ENCODE measurements at places on chromosomes 1 and 21. TPM values are rescaled to one million over a fixed set of nuclear protein-coding genes. Genes with fewer than 3 reads are reported as not detected.

FMN2 gene
- not detected for total RNA-seq

SNX7 gene
- 22.8 TPM for total RNA-seq

A3GALT2 gene
- not detected for total RNA-seq

OR10J1 gene
- not detected for total RNA-seq

RGS7 gene
- 1.3 TPM for total RNA-seq

RIPPLY3 gene
- 0.17 TPM for total RNA-seq

GART gene
- total RNA-seq: 102 TPM

CCDC27 gene
- total RNA-seq: not detected

DMAP1 gene
- 42.9 TPM for total RNA-seq

LHX8 gene
- total RNA-seq: not detected

TNFRSF8 gene
- total RNA-seq: not detected

LHX4 gene
- total RNA-seq: 0.19 TPM

HOOK1 gene
- total RNA-seq: 50.4 TPM

LGR6 gene
- not detected for total RNA-seq

GBP6 gene
- 0.12 TPM for total RNA-seq

FCRL1 gene
- total RNA-seq: not detected

RHEX gene
- total RNA-seq: 75.1 TPM

C1orf74 gene
- total RNA-seq: 5.1 TPM

RAB42 gene
- total RNA-seq: 1.1 TPM

ESPN gene
- 2.2 TPM for total RNA-seq

SERPINC1 gene
- total RNA-seq: 0.59 TPM

AIRE gene
- not detected for total RNA-seq

ELAVL4 gene
- not detected for total RNA-seq

TOMM40L gene
- 14.1 TPM for total RNA-seq

LAMTOR2 gene
- total RNA-seq: 69.9 TPM

TAF13 gene
- 26.1 TPM for total RNA-seq

RXFP4 gene
- total RNA-seq: not detected

ANKRD65 gene
- total RNA-seq: not detected

EEIG2 gene
- total RNA-seq: 13.6 TPM

CELSR2 gene
- 5.3 TPM for total RNA-seq

CCDC28B gene
- total RNA-seq: 7.1 TPM

NBPF20 gene
- total RNA-seq: 5.3 TPM

LCE2C gene
- not detected for total RNA-seq

CA14 gene
- total RNA-seq: 1.0 TPM

SUSD4 gene
- 7.2 TPM for total RNA-seq

ADCY10 gene
- total RNA-seq: 0.91 TPM

BEST4 gene
- total RNA-seq: not detected

APOBEC4 gene
- total RNA-seq: not detected

CTNNBIP1 gene
- 11.8 TPM for total RNA-seq

ACOT7 gene
- total RNA-seq: 36.2 TPM

C8A gene
- total RNA-seq: not detected

ELAPOR1 gene
- 0.45 TPM for total RNA-seq

S100A2 gene
- 14.1 TPM for total RNA-seq

FMO1 gene
- total RNA-seq: not detected

PSMB4 gene
- total RNA-seq: 355 TPM

RO60 gene
- total RNA-seq: 63.6 TPM

TRIM62 gene
- total RNA-seq: 6.9 TPM

GCSAML gene
- not detected for total RNA-seq

OR6K3 gene
- not detected for total RNA-seq

ASTN1 gene
- total RNA-seq: not detected

PER3 gene
- 3.8 TPM for total RNA-seq

JAM2 gene
- total RNA-seq: not detected

CSF1 gene
- total RNA-seq: 10.8 TPM

PPM1J gene
- total RNA-seq: 1.3 TPM

UQCRHL gene
- 3.6 TPM for total RNA-seq

ADORA3 gene
- total RNA-seq: not detected
